HCEC 1CT (cell line): ENCODE measurements at places on chromosomes 3 and 15.
A peak's percentile ranks its signal among the peaks of the same experiment; 100 is the strongest.

- no peak for DNase-seq
Observed at GRCh38 chr3:73072634-73073033, 11.2 kb downstream of the EBLN2 start.

DNA sequence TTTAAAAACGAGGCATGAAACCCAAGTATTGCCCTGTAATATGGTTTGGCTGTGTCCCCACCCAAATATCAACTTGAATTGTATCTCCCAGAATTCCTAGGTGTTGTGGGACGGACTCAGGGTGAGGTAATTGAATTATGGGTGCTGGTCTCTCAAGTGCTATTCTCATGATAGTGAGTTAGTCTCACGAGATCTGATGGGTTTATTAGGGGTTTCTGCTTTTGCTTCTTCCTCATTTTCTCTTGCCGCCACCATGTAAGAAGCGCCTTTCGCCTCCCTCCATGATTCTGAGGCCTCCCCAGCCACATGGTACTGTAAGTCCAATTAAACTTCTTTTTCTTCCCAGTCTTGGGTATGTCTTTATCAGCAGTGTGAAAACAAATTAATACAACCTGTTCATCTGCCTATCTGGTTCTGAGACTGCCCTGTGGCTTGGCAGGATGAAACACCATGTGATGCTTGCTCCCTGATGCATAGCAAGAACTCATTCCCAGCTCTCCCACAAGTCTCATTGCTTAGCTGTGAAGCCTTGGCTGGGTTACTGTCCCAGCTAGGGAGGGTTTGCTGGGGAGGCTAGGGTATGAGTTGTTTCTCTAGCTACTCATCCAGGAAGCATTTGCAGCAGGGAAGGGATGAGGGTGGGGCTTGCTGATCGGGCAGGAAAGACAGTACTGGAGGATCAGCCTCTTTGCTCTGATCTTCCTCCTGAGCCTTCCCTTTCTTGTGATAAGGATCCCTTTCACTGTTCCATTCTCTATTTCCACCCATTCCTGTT is 3.7 kb upstream of the SQOR start:
- DNase-seq = peak; percentile 91

DNA sequence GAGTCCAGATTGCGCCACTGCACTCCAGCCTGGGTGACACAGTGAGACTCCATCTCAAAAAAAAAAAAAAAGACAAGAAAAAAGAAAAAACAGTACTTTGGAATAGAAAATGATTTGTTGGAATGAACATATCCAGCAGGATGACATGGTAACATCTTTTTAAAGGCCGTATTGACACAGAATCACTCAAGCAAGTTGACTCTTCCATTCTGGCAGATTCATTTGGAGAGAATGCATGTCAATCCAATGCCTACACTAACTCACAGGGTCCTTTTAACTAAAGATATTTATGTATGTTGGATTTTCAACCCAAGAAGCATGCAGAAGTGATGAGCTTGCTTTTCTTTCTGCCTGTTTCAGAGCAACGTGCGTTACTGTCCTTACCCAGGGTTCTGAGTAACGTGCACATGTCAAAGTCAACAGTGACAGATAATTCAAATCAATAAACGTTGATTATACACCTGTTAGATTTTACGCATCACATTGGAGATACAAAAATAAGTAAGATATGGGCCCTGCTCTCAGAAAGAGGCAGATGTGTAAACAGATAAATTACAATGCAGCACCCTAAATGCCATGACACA is 77.1 kb upstream of the FNDC3B start:
- no peak for DNase-seq

- no peak for DNase-seq
Observed at GRCh38 chr3:87900061-87900460, 158.7 kb downstream of the CGGBP1 start.

DNA sequence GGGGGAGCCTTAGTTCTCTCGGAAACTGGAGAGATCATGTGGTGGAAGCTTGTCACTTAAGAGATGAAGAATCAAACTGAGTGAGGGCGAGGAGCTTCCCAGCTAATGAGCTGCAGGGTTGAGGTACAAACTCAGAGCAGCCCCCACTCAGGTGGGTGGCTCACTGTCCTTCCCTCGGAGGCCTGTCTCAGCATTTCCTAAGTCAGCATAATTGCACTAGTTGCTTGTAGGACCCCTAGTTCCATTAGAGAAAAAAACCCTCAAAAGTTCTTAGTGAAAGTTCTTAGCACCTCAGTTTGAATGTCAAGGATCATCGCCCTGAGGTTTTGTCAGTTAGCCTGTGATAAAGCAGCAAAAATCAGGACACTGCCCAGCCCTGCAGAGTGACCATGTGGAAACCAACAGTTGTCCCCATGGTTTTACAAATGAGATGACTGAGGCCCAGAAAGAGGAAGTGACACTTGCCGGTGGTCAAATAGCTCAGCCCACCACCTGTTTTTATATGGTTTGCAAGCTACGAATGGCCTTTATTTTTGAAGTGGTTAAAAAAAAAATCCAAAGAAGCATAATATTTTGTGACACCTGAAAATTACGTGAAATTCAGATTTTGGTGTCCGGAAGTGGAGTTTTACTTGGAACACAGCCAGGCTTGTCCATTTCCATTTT is 11.9 kb downstream of the SMAD6 start:
- no peak for DNase-seq

DNA sequence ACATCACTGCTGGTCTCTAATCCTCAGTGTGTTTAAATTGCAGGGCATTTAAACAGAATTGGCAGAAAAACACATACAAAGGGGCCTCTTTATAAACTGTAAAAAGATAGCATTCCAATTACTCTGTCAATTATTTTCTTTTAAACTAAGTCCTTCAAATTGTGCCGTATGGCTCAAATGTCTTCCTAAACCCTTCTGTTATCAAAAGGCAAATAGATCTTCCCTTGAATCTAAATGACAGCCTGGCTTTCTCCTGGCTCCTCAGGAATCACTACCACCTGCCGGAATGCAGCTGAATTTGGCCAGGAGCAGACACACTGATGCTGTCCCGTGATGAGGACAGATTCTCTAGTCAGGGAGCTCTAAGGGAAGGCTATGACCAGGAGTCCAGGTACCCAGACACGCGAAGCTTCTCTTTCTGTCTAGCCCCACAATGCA is 85.6 kb downstream of the IGF2BP2 start:
- DNase-seq = no peak
